ENCODE measurements at places on chromosomes 16 and 17.

GRCh38 chr17:50630524-50631194 lies 4.0 kb upstream of the ABCC3 start:
- no peak for DNase-seq

DNA sequence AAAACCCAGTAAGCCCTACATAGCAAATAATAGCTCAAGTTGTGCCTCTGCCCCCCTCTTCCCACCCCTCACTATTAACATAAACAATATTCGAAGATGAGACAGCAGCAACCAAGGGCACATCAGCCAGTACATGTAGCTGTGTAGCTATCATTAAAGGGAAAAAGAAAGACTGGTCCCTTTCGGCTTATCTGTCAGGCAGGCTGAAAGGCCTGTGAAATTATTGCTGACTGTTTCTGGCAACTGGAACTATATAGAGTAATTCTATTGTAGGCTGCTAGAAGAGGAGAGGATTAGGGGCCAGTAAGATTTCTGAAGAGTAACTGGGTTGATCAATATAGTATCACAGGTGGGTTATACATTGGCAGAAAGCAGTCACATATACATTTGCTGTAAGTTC lies 36.5 kb upstream of the RASL10B start:
- DNase-seq = no peak

DNA sequence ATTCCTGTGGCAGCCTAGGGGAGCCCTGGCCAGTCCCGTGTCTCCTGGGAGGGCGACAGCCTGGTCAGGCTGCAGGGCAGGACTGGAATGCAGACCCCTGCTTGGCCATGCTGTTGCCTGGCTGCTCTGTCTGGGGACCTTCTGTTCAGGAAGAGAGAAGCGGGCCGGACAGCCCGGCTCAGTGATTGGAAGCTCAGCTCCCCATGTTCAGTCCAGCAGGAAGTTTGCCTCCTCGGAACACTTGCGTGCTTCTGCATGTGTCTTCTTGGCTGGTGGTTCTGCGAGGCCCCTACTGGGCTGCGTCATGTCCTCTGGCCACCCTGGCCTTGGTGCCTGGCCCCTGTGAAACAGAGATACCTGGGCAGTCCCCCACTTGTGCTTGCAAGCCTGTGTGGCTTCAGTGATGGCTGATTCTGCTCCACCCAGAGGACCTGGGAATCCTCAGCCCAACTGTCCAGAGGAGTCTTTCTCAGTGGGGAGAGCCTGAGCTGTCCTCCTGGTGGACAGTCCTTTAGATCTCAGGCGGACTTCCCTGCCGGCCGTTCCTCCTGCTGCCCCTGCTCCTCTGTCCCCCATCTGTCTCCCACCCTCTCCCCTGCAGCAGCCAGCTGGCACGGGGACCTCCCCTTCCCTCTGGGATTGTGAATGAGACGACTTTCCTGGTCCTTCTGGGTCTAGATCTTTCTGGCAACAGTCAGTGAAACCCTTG lies 279.5 kb downstream of the SEC14L1 start:
- DNase-seq = no peak

DNA sequence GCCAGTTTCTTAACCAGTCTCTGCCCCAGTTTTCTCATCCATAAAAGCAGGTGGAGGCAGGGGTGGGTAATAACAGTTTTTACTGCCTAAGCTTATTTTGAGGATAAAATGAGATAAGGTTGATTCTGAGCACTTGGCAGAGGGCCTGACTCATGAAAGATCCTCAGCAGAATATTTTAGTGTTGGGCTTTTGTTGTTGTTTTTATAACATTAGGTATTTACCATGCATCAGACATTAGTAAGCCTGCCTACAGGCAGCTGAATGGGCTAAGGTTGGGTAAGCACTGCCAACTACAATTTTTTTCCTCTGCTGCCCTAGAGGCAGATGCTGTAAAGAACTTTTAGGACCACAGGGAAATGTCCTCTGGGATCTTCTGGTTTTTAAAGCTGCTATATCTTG lies 43.1 kb downstream of the SCNN1G start:
- no peak for DNase-seq

- no peak for DNase-seq
Observed at GRCh38 chr16:86879268-86879667, 300.9 kb downstream of the FOXL1 start.

GRCh38 chr16:77850636-77851333 lies 62.4 kb downstream of the VAT1L start:
- DNase-seq = peak; percentile 38

GRCh38 chr16:19137201-19138128 lies 23.7 kb downstream of the ITPRIPL2 start:
- DNase-seq = no peak

GRCh38 chr17:30458371-30458770 lies 18.8 kb upstream of the GOSR1 start:
- DNase-seq = no peak

GRCh38 chr16:26992666-26993349 lies 73.9 kb upstream of the C16orf82 start:
- peak; percentile 24 for DNase-seq

- DNase-seq = no peak
Observed at GRCh38 chr16:10558305-10558704, 22.1 kb downstream of the EMP2 start.
